ENCODE measurements at places on chromosomes 5 and 9.

- no peak for DNase-seq
Measured at GRCh38 chr5:14936588-14936987, 65.0 kb upstream of the ANKH start.

GRCh38 chr5:168575391-168576372, 3.5 kb downstream of the PANK3 start:
- DNase-seq, result no peak

DNA sequence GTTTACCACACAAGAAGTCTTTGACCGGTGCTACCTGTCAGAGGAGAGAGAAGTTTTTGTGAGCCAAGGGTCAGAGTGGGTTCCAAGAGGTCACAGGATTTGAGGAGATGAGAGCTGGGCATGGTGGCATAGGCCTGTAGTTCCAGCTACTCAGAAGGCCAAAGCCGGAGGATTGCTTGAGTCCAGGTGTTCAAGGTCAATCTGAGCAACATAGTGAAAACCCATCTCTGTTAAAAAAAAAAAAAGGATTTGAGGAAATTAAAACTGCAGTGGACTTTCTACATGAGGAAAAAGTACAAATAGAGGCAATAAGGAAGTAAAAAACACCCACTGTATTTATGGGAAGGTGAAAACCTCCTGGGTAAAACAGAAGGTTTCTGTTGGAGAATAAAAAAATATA, 63.8 kb downstream of the PHAX start:
- DNase-seq, result no peak

DNA sequence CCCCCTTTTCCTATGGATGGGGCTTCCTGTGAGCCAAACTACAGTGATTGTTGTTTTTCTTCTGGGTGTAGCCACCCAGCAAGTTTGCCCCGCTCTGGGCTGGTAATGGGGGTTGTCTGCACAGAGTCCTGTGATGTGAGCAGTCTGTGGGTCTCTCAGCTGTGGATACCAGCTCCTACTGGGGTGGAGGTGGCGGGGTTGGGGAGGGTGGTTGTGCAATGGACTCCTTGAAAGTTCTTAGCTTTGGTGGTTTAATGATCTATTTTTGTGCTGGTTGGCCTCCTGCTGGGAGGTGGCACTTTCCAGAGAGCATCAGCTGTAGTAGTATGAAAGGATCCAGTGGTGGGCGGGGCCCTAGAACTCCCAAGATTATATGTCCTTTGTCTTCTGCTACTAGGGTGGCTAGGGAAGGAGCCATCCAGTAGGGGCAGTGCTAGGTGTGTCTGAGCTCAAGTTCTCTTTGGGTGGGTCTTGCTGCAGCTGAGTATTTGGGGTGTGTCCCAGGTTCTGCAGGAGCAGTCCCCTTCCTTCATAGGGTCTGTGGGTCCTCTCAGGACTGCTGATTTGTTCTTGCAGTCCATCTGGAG, 275.6 kb upstream of the PAPPA start:
- no peak for DNase-seq
